Mammary epithelial cell (primary cell): ENCODE measurements at places on chromosomes 7 and 10. TPM values are rescaled to one million over a fixed set of nuclear protein-coding genes. Genes with fewer than 3 reads are reported as not detected.

Gene MBL2
- total RNA-seq = not detected

DNA sequence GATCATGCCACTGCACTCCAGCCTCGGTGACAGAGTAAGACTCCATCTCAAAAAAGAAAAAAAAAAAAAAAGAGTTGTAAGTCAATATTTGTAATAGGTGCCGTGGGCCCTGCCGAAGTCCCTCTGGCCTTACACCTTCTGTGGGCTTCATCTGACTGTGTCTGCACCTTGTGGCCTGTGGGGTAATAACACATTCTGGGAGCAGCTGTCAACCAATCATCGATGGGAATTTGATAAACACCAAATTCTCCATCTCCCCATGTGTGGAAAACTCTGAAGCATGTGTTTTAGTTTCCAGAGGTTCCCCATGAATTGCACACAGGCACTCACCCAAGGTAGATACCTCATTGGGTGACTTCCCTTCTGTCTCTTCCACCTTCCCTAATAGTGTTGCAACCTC is 10.8 kb downstream of the ZNF394 start:
- DNase-seq = no peak

- peak; percentile 43 for DNase-seq
These were observed 562.8 kb downstream of the SUGCT start for GRCh38 chr7:40697653-40698052.

DNA sequence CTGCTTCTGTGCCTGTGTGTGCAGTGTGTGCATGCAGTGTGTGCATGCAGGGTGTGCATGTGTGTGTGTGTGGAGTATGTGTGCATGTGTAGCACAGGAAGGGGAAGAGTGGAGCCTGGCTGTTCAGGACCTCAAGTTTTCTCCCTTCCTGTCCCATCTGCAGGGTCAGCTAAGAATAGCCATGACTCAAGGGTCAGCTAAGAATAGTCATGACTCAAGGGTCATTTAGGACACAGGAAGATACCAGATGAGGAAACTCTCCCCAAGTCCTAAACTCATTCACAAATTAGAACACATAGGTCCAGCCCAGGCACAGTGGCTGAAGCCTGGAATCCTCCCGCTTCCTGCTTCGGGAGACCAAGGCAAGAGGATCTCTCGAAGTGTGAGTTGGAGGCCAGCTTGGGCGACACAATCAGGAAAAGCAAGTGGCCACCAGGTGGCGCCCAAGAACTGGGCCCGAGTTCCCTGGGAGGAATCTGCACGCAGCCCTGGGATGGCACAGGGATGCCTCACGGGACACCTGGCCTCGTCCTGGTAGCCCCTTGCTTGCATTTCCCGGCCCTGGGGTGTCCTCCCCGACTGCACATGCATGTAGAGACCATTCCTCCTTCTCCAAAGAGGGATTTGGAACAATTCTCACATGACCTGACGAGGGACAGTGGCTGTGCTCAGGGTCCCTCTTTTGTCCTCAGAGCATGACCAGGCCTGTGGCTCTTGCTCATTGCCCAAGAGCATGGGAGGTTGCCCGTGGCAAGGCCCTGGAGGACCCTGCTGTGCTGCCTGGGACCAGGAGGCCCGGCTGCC is 21.4 kb upstream of the VOPP1 start:
- DNase-seq = peak; percentile 51

Gene SMIM30
- 80.5 TPM for total RNA-seq

DNA sequence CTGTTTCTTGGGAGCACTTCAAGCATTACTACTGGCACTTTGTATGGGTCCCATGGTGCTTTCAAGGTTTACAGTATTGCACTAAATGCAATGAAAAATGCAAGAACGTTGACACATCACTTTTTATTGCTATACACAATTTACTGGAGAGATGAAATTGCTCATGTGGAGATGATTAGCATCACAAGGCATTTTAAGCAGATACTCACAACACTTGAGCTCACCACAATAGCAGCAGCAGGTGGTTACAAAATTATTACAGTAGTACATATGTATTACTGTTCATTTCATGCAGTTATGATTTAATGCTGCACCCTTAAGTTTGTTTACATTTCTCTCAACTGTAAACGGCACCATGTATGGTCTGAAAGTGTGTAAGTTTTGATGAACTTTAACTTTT is 537.7 kb downstream of the GRM8 start:
- no peak for DNase-seq

Gene ARMC10
- total RNA-seq = 44.2 and 52.8 TPM in 2 replicates

DNA sequence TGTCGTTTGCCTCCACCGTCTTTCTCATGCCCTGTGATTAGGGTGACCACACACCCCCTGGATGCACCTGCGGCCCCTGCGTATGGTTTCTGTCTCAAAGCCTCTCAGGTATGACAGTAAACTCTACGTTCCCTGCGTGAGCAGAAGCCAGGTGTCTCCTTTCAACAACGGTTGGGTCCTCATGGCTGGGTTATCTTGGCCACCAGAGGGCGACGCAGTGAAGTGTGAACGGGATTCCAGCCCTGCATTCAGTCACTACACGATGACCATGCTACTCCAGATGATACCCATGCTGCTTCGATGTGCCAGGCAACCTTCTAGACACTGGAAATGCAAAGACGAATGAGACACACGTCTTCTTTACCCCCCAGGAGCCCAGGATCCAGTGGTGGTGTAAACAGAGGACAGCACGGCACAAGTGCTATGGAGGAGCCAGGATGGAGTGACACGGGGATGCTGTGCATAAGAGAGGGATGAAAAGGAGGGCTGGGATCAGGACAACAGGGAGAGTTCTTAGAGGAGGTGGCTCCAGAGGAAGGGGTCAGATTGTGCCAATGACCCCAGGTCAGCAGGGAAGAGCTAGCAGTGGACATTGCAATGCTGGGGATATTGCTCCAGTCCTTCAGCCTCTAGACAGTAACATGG is 228.1 kb upstream of the PFKP start:
- peak; percentile 2 for DNase-seq

GRCh38 chr7:141276031-141276430 is 202.2 kb downstream of the TMEM178B start:
- peak; percentile 16 for DNase-seq

DNA sequence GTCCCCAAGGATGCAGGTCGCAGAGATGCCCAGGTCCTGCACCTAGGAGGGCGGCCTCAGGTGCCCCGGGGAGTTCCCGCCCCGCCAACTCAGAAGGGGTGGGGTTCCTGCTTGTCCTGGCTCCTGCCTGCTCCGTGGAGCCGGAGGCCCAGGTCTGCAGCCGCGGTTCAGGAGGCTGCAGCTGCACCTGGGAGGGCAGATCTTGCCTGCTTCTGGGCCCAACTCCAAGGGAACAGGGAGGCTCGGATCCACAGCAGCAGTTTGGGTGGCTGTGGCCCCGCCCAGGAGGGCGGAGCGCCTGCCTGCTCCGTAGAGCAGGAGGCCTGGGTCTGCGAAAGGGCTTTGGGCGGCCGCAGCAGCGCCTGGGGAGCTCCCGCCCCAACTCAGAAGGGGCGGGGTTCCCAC is 108.2 kb upstream of the EGR2 start:
- DNase-seq = peak; percentile 72

Gene TMEM184A
- total RNA-seq = 9.2 TPM

DNA sequence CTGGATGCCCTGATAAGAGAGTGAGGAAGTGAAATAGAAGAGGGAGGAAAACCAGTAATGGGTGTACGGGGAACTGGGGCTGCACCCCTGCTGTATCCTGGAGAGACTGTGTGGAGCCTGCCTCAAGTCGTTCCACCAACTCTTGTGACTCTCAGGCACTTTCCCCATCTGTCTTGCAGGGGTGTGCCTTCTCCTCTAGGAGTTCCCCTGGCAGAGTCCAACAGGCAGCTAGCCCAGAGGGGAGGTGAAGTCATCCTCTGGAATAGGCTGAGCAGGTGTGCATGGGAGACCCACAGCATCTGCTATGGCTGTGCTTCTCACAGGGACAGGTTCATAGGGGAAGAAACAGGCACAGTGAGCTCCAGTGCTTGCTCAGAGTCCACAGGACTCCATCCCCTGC is 46.8 kb downstream of the WIPF3 start:
- DNase-seq = peak; percentile 15

DNA sequence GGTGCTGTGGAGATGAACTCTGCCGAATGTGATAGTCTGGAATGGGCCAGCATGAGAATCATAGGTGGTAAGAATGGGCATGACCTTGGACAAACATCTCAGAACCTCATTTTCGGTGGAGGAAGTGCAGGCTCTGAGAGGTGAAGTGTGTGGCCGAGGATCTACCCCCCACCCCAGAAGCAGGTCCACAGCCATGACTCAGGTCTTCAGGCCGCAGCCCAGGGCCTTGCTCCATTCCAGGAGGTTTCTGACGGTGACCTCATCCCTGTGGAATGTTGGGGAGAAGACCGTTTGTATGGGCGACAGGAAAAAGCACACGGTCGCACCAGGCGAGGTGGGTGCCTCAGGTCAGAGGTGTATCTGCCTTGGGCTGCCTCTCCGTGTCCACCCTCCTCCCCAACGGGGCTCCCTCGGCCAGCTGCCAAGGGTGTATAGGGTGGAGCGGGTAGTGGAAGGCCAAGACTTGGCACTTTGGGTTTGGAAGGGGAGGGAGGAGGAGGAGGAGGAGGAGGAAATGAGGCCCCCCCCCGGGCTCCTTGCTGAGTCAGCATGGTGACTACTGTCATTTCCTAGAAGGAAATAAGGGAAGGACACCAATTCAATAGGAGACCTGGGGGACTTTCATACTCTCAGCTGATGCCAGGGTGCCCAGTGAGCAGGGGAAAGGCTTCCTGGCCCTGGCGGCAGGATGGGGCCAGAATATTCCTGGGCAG is 168.0 kb upstream of the RHEB start:
- DNase-seq = peak; percentile 94

Gene DNAJB12
- 98.4 TPM for total RNA-seq

GRCh38 chr7:142438235-142438922 is 180.5 kb upstream of the PRSS58 start:
- peak; percentile 37 for DNase-seq

Gene MACROH2A2
- total RNA-seq = 17.8 TPM

DNA sequence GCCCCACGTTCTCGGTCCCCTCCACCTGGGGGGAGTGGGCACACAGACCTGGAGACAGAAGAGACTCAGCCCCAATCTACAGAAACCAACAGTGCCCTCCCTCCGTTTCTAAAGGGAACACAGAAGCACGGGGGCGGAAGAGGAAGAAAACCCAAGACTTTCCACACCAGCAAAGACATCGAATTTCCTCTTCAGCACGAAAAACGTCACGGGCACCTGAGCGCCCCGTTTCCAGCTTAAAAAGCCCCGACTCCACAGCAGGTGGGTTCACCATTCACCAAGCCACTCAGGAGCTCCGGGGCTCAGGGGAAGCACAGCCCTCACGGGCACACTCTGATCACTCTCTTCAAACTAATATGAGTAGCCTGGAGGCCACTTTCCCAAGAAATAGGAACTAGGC is 19.6 kb downstream of the NUDT1 start:
- DNase-seq = no peak

DNA sequence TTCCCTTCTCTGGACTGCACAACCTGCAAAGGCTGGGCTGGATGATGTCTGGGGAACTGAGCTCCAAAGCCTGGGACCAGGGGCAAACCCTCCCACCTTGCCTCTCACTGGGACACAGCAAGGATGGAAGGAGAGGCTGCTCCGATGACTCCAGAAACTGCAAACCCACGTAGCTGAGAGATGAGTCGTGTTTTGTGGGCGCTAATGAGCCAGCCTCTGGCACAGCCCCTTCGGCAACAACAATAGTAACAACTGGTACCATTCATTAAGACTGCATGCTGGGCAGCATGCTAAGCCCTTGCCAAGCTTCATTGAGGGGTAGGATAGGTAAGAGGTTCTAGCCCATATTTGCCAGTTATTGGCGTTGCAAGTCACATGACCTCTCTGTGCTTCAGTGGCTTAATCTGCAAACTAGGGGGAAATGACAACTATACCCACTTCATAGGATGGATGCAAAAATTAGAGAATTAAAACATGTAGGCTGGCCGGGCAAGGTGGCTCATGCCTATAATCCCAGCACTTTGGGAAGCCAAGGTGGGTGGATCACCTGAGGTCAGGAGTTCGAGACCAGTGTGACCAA is 145.9 kb downstream of the SH3PXD2A start:
- DNase-seq = peak; percentile 84

Gene AKR1C3
- total RNA-seq = 11.3 and 18.8 TPM in 2 replicates

GRCh38 chr10:108592956-108593355 is 1330.4 kb downstream of the XPNPEP1 start:
- no peak for DNase-seq

Gene UCN3
- not detected in 2 replicates for total RNA-seq

Gene NODAL
- 0.47 and 0.51 TPM in 2 replicates for total RNA-seq

GRCh38 chr7:7582596-7582995 is 15.9 kb downstream of the MIOS start:
- no peak for DNase-seq

DNA sequence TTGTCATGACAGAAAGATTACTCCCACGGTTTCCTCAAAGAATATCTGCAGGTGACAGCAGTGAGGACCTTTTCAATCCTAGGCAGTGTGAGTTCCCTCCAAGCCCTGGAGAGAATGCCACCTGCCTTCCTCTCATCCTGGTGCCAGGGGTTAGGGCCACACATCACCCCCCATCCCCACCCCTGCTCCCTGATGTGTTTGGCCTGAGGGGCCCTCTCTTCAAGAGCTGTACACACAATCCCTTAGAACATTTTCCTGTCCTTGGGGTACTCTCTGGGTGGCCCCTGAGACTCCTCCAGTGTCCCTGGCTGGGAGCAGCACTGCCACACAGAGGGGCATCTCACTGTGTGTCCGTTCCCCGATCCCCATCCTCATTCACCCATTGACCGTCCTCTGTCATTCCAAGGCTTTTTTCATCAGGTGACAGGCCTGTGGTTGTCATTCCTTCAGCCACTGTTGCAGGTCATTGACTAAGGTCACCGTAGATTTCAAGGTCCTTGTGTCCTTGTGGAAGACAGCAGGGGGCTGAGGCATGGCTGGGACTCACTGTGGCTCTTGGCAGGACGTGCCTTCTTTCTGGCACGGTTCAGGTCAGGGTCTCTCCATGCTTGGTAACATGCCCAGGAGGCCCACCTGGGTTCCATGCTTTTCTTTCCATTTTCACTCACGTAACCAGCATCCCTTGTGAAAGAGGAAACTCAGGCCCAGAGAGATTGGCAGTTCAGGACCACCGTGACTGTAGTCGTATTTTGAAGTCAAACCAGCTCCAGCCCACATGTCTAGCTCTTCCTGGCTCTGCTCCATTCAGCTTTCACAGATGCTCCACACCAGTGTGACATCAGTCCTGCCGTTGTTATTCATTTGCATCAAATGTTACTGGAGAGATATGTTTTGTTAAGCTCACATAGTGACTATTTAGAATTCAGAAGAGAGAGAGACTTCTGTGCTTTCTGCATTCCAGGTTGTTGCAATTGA is 26.8 kb upstream of the BTBD16 start:
- no peak for DNase-seq

- no peak for DNase-seq
These were observed 13.2 kb downstream of the WDR91 start for GRCh38 chr7:135197906-135198655.

DNA sequence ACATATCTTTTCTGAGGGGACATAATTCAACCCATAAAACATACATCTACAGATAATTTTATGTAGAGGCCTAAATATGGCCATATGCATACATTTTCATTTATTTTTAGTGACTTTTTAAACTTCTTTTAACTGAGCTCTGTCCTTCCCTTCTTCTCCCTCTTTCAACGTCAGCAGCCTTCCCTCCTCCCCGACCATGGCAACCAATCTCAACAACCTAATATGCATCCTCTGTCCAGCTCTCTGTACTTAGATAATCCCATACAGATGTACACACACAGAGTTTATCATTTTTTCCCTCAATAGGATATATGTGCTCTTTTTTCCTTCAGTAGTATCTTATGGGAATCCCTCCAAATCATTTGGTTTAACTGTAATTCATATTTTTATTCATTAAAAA is 94.3 kb downstream of the CCDC71L start:
- DNase-seq = no peak

- no peak for DNase-seq
These were observed at the start of gene ZNF804B for GRCh38 chr7:88759230-88760135. Gene ZNF804B (plus strand): TSS chr7:88759700. CDS start chr7:88759977, 277 bp downstream.

GRCh38 chr10:32481606-32482005 is 35.7 kb downstream of the CCDC7 start:
- no peak for DNase-seq
